ENCODE measurements at places on chromosomes 3 and 15.

GRCh38 chr15:57662802-57663201 lies 43.7 kb upstream of the POLR2M start:
- no peak for DNase-seq

- DNase-seq: no peak
Measured at GRCh38 chr3:149384167-149384566, 6.7 kb upstream of the TM4SF1 start.

DNA sequence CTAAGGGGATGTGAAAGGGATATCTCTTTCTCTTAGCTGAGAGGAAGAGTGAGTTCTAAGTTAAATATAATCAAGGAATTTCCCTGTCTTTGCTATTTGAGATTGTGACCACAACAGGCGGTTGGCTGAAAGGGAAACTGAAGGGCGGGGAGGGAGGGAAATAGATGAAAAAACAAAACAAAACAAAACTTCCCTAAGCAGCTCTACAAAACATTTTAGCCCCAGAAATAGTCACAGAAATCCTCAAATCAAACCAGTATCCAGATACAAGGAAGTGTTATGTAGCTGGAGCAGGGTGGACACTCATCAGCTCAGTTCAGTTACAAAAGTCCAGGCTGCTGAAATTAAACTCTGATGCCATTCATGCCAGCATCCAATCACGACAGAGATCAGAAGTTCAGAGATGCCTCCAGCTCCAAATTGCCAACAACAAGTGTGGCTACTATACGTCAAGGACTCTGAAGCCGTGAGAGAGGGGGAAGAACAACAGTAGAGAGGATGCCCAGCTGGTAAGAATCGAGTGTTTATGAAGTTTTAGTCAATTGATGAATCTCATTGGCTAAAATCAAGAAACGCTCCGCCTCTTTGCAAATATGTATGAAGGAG lies 319 bp upstream of the TP63 start:
- DNase-seq: no peak

- DNase-seq: no peak
Measured at GRCh38 chr3:115217678-115218451, 70.8 kb upstream of the ZBTB20 start.

DNA sequence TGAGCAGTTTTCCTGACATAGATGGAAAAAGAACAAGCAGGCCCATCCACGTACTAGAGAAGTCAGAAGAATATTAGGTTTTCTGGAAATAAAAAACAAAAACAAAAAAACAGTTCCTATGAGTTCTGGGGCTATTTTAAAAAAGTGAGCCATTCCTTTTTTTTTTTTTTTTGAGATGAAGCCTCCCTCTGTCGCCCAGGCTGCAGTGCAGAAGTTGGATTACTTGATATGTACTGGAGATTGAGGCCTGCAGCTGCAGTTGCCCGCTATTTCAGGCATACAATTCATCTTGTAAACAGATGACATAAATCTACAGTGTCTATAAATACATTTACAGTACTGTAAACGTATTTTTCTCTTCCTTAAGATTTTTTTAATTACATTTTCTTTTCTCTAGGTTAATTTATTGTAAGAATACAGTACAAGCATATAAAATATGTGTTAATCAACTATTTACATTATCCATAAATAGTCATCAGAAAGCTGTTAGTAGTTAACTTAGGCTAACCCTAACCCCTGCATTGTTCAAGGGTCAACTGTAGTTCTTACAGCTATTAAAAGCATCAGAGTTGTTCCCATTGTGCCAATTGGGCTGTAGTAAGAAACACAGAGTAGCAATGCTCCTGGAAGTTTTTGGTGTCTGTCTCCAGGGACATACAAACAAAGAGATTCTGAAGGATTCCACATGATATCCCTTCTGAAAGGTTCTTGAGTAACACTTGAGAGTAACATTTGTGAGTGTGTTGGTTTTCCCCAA lies 11.2 kb upstream of the ACTL6A start:
- DNase-seq: no peak

- no peak for DNase-seq
Measured at GRCh38 chr3:156469456-156469855, 85.5 kb downstream of the SSR3 start.

DNA sequence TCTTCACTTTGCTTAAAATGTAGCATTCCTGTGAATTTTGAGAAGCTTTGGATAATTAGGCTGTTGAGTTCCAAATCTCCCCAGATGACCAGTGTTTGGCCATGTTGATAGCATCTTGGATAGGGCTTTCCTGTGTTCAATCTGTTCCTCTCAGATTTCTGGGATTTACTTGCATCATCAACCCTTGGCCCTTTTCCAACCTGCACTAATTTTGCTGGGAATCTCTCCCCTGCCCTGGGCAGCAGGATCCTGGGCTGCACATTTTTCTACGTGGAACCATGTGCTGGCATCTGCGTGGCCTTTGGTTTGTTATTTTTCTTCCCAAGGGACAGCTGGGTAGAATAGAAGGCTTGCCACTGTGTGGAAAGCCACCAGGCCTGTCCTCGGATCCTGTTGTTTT lies 75.4 kb upstream of the PLXNA1 start:
- DNase-seq: no peak

DNA sequence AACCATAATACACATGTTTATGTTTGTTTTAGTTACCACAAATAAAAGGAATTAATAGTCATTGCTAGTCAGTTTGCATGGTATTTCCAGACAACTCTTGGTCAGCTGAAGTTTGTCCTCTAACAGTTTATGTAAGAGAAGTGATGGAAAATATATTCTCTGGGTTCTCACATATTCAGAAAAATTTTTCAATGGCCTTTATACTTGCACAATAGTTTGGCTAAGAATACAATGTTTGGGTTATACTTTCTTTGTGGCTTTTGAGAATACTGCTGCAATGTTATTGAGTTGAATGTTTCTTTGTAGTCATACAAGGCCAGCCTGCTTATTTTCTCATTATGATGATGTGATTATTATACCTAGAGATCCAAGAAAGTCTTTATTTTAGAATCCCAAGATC lies 133.9 kb downstream of the RAP2B start:
- no peak for DNase-seq

DNA sequence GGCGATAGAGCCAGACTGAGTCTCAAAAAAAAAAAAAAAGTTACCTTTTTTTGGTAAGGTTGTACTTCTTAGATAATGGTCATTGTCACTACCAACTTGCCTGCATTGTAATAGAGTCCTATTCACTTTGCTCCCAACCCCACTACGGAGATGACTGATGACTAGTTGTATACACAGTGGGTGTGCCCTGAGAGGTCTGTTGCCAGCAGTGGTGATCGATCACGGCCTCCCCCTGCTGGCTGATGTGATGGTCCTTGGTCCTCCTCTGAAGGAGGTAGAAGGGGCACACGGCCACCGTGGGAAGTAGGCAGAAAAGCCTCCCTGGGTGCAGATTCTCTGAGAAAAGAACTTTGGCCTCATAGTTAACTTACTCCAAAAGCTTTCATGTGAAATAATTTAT lies 10.7 kb downstream of the GCNT3 start:
- no peak for DNase-seq

- no peak for DNase-seq
Measured at GRCh38 chr15:100572362-100572983, 29.5 kb downstream of the LINS1 start.

DNA sequence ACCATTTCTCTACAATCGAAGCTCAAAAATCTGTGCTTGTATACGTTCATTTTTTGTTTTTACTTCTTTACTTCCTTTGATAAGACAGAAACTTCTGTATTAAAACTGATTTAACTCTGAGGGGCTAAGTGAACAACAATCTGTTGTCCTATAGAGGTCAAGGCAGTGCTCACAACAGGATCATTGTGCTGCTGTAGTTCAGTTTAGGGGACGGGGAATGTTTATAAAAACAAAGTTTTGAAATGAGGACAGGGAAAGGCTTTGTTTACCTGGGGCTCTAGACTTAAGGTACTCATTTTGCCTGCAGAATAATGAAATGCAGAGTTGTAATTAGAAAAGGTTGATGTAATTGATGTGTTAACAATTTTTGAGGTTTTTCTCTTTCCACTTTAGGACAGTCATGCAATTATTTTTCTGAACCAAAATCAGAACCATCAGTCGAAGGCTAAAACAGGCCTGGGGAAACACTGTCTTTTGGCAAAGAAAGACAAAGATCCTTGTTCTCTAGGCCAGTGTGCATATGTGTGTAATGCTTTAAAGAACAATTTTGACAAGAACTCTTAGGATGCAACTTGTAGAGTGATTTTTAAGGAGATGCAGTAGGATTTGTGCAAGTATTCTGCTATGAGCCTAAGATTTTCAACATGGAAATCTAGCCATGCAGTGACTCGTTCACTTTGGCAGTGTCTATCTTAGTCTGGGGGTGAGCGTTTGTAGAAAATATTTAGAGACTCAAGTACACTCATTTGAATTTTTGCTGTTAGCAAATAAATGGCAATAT lies 165.2 kb downstream of the PGPEP1L start:
- DNase-seq: no peak

All from caudate nucleus (tissue), 63 donors.